ENCODE measurements at places on chromosomes 4 and X.

DNA sequence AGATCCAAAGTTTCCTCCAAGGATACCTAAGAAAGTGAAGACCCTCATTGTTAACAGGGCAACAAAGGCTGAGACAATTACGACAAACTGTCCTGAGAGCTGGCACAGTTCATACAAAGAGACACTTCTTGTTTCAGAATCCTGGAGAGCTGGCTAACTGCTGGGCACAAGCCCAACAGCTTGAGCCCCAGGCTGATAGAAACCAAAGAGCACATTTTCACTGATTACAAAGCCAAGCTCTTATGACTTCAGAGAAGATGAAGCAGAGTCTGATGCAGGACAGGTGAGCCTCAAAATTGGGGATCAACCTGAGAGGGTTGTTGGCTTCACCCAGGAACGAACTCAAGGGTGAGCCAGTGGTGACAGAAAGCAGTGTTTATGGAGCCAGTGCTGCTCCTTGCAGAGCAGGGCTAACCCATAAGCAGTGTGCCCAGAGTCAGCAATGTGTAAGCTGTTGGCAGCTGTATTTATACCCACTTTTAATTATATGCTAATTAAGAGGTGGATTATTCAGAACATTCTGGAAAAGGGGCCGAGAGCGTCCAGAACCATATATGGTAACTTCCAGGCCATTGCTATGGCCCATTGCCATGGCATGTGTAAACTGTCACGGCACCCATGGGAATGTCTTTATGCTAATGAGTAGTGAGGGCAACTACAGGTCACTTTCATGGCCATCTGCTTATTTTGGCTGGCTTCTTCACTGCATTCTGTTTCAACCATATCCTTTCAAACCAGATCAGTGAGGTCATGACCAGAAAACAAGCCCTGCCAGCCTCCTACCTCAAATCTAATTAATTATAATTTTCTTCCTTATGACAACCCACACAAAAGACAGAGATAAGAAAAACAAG lies 183.7 kb downstream of the EVC2 start:
- DNase-seq, result no peak

DNA sequence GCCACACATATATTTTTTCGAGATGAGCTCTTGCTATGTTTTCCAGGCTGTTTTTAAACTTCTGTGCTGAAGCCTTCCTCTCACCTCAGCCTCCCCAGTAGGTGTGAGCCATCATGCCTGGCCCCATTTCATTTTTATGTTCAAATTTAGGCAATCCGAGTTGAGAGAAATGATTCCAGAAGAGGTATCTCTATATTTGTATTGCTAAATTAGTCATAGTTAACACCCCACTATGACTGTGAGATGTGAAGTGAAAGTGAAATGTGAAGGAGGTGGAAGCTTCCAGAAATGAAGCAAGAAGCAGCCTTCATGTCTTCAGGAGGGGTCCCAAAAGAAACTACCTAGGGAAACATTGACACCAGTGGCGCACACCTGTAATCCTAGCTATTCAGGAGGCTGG lies 17.7 kb downstream of the APELA start:
- DNase-seq, result no peak

DNA sequence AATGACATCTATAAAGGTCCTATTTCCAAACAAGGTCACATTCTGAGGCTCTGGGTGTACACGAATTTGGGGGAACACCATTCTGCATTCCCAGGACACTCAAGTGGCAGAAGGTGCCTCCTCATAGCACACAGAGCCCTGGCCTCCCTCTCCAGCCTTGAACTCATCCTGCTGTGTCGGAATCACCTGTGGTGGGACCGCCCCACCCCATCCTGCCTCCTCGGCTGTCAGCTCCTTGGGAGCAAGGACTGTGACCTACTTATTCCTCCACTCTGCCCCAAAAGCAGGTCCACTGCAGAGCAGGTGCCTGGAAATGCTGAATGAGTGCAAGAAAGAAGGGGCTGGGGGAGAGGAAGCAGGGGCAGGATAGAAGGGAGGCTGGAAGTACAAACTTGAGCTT lies 33.5 kb downstream of the HTRA3 start:
- no peak for DNase-seq

DNA sequence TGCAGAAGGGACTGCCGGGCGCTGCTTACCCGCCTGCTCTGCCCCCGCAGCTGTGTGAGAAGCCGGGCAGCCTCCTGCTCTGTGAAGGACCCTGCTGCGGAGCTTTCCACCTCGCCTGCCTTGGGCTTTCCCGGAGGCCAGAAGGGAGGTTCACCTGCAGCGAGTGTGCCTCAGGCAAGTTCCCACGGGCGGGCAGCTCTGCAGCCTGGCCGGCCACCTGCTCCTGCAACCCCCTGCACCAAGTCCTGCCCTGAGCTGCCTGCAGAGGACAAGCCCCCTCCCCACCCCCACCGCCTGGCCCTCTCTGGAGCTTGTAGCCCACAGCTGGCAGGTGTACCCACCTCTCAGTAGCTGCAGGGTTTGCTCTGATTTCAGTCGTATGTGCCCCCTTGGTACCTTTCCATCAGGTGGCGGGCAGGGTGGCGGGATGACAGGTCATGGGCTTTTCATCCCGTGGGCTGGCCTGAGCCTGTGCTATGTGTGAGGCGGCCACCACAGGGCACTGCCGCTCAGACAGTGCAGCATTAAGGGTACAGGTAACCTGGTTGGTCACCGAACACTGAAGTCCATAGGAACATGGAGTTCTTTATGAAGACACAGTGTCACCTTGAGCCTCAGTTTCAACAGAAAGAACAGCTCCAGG lies 56.6 kb downstream of the NELFA start:
- no peak for DNase-seq

DNA sequence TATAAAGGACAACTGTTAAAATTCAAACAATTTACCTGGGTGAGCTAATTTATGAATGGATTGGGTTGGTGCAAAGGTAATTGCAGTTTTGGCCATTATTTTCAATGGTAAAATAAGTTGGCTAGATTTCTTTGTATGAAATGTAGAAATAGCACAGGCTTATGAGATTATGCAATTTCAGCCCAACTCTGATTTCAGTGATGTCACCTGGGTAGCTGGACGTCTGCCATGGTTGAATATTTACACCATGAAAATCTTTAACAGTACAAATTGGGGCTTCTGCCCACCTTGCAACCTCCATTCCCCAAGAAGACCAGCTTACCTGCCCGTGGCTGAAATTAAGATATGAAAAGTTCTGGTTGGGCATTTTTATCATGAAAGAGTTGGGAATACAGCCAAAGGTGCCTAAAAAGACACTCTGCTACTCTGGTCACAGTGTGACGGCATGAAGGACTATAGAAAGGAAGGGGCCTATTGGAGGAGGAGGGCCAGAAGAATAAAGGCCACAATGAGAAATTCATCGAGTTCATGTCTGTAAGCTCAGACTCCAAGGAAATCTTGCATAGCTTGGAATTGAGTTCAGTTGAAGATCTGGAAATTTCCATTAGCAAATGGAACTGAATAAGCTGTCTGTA lies 29.7 kb downstream of the EGF start:
- no peak for DNase-seq

All from T-helper 9 cell (primary cell).